ENCODE measurements at places on chromosomes 12 and 14. TPM values are rescaled to one million over a fixed set of nuclear protein-coding genes. Genes with fewer than 3 reads are reported as not detected.

The RNASE7 gene
- not detected for total RNA-seq

The CHST11 gene
- 13.4 TPM for total RNA-seq

The KRT81 gene
- total RNA-seq, result not detected

The MIPOL1 gene
- total RNA-seq, result 21.7 TPM

The TOMM20L gene
- total RNA-seq, result not detected

The CARMIL3 gene
- 11.8 TPM for total RNA-seq

The TEX22 gene
- total RNA-seq, result 0.21 TPM

The VRTN gene
- 143 TPM for total RNA-seq

The APAF1 gene
- 31.2 TPM for total RNA-seq

DNA sequence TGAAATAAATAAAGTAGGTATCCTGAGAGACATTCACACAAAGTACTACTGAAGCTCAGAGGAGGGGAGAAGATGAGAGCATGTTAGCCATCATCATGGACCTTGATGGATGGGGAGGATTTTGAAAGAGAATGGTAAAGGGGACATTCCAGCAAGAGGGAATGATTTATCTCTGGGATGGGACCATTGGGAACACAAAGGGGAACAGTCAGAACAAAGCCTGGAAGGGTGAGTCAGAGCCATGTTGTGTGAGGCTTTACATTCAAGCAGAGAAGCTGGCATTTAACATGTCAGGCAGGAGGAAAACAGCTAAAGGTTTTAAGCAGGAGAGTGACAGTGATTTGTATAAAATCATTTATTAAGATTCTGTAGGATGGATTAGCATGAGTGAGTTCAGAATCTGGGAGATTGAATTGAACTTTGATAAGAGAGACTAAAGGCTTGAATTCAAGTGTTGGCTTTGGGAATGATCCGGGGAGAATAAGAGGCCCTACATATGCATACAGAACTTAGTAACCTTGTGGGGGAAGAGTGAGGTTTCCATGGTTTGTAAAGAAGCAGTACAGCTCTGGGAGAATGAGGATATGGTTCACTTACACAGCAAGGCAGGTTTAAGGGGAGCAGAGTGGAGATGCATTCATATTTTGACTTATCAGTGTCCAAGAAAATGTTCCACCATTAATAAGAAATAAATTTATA, 174.4 kb downstream of the SYT10 start:
- peak; percentile 2 for DNase-seq

DNA sequence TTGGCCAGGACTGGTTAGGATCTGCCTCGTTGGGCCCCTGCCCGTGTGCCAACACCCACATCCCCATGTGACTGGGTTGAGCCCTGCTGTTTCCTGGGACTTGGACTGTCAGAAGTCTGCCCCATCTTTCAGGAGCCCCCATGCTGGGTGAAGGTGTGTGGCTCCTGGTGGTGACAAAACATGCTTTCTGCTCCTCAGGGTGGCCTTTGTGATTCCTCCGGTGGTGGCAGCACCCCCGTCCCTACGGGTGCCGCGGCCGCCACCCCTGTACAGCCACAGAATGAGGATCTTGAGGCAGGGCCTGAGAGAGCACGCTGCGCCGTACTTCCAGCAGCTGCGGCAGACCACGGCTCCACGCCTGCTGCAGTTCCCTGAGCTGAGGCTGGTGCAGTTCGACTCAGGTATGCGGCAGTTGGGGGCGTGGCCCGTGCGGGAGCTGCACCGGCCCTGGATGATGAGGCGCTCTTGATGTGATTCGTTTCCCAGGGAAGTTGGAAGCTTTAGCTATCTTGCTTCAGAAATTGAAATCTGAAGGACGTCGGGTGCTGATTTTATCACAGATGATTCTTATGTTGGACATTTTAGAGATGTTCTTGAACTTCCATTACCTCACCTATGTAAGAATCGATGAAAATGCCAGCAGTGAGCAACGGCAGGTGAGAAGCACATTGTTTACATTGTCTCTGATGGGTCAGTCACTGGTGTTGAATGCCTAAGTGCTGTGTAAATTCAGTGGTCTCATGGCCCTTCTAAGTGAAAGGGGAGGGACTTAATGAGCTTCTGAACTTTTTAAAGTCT, 80.0 kb downstream of the EP400 start:
- peak; percentile 35 for DNase-seq

DNA sequence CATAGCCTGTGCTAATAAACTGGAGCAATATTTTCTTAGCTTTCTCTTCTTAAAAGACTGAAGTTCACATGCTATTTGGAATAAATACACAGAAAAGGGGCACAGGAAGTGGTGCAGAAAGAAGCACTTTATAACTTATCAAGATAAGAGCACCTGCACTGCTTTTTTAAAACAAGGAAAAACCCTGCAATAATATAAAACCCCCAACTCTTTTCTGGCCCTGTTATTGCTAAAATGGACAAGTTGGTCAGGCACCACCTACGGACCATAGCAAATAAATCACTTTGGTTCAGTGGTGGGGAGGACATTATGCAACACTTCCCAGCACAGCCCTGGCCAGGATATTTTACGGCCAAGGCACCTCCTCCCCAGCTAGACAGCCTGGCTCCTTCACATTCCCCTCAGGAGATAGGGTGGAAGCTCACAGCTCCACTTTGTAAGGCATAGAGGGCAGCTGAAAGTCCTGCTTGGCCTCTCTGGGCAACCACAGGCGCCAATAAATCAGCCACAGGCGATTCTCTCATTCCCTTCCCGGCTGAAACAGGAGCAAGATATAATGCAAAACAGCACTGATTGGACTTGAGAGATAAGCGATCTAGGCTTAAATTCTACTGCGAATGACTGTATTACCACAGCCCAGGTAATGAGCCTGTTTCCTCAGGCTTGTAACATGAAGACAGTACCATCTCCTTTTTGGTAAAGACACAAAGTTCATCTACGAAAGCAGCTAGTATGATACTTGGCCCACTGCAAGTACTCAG, 2.0 kb downstream of the ZBTB25 start:
- no peak for DNase-seq

DNA sequence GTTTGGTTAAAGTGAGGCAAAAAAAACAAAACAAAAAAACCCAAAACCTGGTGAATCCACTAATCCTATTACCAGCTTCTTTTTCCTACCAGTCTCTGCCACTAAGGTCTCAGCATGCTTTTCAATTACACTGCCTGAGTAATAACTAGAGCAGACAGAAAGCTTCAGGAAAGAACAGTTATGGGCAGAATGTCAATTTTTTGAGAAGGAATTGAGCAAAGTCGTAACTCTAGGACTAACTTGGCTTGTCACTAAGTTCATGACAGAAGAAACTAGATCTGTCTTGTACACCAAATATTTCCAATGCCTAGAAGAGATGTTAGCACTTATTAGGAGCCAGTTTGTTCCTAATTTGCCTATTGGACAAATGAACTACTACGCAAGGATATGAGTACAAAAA, 148.8 kb upstream of the CNOT2 start:
- DNase-seq, result no peak

- DNase-seq, result no peak
These were observed 78.8 kb downstream of the KCNC2 start for GRCh38 chr12:75130811-75131210.

DNA sequence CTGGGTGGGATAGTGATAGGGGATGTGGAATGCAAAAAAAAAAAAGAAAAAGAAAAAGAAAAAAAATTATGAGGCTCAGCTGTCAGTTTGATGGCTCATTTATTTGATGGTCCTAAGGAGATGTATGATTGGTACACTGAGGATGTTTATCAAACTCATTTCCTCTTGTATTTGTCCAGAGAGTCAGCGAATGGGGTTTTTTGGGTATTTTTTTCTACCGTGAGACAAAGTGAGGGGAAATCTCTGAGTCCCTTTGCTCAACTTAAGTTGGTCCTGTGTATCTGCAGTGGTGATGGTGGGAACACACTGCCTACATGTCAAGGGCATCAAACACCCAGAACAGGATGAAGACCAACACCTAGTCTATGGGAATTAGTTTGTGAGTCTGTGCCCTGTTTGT, 176.9 kb upstream of the HIF1A start:
- DNase-seq, result no peak

GRCh38 chr14:102591372-102591943, 991 bp upstream of the RCOR1 start:
- DNase-seq, result peak; percentile 68

- no peak for DNase-seq
These were observed 2.6 kb downstream of the EIF2B2 start for GRCh38 chr14:75005357-75005756.

DNA sequence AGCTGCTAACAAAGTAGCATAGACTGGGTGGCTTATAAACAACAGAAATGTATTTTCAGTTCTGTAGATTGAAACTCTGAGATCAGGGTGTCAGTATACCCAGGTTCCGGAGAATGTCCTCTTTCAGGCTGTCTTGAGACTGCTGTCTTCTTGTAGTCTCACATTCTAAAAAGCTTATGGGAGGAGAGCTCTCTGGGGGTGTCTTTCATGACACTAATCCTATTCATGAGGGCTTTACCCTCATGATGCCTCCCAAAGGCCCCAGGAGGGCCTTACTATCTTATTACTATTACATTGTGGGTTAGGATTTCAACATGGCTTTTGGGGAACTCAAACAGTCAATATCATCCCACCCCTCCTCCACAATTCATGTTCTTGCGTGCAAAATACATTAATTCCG, 94.3 kb downstream of the AEBP2 start:
- DNase-seq, result no peak

DNA sequence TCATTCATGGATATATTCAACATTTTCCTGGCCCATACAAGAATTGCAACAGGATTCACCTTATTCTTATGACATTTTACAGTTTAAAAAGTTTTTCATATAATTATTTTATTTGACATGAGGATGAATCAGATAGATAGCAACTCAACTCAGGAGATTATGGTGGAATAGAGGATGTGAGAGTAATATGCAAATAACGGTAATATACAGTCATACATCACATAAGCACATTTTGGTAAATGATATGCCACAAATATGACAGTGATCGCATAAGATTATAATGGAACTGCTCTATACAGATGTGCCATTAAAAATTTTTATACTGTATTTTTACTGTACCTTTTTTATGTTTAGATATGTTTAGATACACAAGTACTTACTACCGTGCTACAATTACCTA, 24.1 kb upstream of the CRADD start:
- DNase-seq, result no peak

- DNase-seq, result no peak
These were observed 5.5 kb downstream of the CNTN1 start for GRCh38 chr12:40697566-40698259.

GRCh38 chr12:4112734-4113325, 160.7 kb upstream of the CCND2 start:
- no peak for DNase-seq

DNA sequence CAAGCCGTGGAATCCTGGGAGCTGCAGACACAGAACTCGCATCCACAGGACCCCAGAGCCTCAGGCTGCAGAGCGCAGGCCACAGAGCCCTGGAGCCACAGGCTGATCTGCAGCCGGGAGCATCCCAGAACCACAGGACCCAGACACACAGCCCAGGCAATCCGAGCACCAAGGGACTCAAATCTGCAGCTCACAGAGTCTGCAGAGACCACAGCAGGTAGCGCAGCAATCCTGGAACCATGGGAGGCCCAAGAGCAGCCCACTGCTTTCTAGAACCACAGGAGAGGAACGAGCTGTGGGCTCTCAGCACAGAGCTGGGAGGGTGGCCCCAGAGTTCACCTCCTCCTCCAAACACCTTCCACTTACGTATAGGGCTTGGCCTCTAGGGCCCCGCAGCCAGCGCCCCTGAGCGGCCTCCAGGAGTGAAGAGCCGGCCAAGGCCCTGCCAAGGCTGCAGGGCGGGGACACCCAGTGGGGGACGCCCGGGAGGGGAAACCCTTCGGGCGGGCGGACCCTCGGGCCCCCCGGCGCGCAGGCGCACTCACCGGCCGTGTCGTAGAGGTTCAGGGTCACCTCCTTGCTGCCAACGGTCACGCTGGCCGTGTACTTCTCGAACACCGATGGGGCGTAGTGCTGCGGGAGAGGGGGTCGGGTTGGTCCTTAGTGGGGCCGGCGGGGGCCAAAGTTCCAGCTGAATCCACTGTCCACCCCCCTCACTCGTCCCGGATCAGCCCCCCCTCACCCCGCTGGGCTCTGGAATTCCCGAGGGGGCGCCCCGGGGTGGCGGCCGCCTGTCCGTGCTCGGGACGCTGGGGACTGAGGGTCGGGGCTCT, 665 bp downstream of the RHOF start:
- peak; percentile 67 for DNase-seq

GRCh38 chr12:42933461-42934081, 344.0 kb upstream of the PRICKLE1 start:
- no peak for DNase-seq

DNA sequence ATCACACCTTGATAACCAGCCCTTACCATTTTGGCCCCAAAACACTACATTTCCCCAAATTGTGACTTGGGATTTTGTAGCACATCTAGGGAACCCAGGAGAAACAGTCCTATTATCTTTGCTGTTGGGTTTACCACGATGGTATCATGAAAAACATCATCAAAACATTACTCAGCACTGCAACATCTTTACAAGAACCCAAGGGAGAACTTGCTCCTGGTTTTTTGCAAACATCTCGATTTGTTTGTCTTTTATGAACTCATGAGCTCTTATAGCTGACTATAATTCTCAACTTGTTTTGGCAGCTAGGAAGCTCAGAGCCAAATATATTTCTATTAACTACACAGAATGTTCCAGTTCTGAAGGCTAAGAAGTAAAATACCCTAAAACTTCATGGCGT, 65.7 kb downstream of the TBX5 start:
- DNase-seq, result no peak

GRCh38 chr12:21370845-21371449, 1.8 kb upstream of the IAPP start:
- DNase-seq, result peak; percentile 15

DNA sequence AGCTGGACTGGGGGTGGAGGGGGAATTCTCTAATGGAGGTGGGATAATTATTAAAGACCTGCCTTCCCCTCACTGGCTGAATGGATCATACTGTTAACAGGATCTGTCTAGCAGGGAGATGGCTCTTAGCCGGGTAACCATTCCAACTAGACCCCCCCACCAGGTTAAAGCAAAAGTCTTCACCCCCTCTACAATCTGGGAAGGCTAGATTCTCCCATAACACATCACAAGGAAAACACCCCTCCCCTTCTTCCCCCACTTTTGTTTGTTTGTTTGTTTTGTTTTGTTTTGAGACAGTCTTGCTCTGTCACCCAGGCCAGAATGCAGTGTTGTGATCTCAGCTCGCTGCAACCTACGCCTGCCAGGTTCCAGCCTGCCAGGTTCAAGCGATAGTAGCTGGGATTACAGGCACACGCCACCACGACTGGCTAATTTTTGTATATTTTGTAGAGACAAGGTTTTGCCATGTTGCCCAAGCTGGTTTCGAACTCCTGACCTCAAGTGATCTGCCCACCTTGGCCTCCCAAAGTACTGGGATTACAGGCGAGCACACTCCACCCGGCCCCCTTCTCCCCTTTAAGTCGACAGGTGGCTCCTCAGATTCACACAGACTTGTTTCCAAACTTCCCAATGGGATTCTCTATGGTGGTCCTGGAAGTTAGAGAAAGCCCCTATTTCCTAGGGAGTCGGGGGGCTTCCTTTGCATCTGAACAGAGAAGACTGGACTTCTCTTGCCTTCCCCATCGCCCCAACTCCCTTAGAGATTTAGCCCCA, 3.5 kb upstream of the BAZ2A start:
- DNase-seq, result no peak

GRCh38 chr14:94929354-94929753, 159.4 kb upstream of the GSC start:
- no peak for DNase-seq

- DNase-seq, result no peak
These were observed 7.1 kb upstream of the SMUG1 start for GRCh38 chr12:54195737-54196347.

- DNase-seq, result peak; percentile 77
These were observed 213.6 kb downstream of the DAD1 start for GRCh38 chr14:22375321-22375930.

All from GM23338 (cell line).